ENCODE measurements at places on chromosomes 3 and 15. TPM values are rescaled to one million over a fixed set of nuclear protein-coding genes. Genes with fewer than 3 reads are reported as not detected.

Gene LEKR1
- total RNA-seq: 0.20 TPM

Gene DBR1
- total RNA-seq: 10.0 TPM

Gene IL5RA
- total RNA-seq: not detected

Gene TP63
- 0.20 TPM for total RNA-seq

Gene MYD88
- 13.2 TPM for total RNA-seq

Gene DGKG
- total RNA-seq: 1.2 TPM

Gene THSD4
- 120 TPM for total RNA-seq

Gene TNFAIP8L3
- total RNA-seq: 6.9 TPM

Gene NDUFB4
- 38.6 TPM for total RNA-seq

Gene CCDC54
- total RNA-seq: not detected

Gene ZSCAN29
- total RNA-seq: 16.7 TPM

Gene PEX11A
- 10.6 TPM for total RNA-seq

Gene B3GNT5
- total RNA-seq: 3.7 TPM

Gene PAQR5
- total RNA-seq: 0.03 TPM

Gene LRIG1
- 165 TPM for total RNA-seq

Gene NRG4
- total RNA-seq: 0.20 TPM

Gene SEMA3B
- 25.6 TPM for total RNA-seq

Gene NPAP1
- total RNA-seq: not detected

Gene PCSK6
- total RNA-seq: 1.1 TPM

Gene DNAH1
- total RNA-seq: 5.5 TPM

Gene SCG5
- total RNA-seq: 29.6 TPM

Gene PDZRN3
- total RNA-seq: 26.0 TPM

Gene CFAP92
- not detected for total RNA-seq

Gene TNNC1
- total RNA-seq: 0.23 TPM

Gene KLHL6
- under 0.01 TPM for total RNA-seq

Gene MGLL
- total RNA-seq: 77.0 TPM

Gene SLC22A13
- 1.2 TPM for total RNA-seq

Gene DCUN1D1
- total RNA-seq: 40.7 TPM

Gene PLA2G4E
- not detected for total RNA-seq
